ENCODE measurements at places on chromosomes 5 and 9.
A peak's percentile ranks its signal among the peaks of the same experiment; 100 is the strongest.

DNA sequence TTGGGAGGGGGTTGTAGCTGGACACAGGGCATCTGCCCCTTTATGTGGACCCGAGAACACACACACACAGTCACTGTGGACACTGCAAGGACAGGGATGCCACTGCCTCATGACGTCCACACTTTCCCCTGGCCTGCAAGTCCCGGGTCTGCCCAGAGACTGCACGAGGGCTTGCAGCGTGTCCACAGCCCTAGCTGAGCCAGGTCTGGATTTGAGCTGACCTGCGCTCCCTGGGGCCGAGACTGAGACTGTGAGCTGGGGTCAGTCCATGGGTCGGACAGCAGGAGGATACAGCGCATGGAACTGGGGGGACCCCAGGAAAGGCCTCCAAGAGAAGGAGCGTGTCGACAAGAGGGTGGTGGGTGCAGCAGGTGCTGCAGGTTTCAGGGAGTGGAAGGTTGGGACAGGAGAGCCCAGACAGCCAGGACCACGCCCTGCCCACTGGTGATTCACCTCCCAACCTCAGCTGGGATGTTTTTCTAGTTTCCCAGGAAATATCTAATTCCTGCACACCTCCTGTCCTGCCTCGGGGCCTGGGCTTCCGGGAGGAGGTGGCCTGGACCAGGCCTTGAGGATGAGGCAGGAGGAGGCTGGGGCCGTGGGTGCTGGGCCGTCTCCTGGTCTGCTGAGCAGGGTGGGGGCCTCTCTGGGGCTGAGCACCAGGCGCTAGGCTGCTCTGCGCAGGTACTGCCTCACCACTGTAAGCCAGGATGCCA, 806 bp upstream of the RNF224 start:
- no peak for DNase-seq

- no peak for DNase-seq
Measured at GRCh38 chr5:28110781-28111180, 1072.4 kb upstream of the CDH9 start.

GRCh38 chr5:135476615-135477581, 24.7 kb upstream of the TIFAB start:
- DNase-seq: no peak

- DNase-seq: no peak
Measured at GRCh38 chr5:87944553-87945285, 323.9 kb downstream of the TMEM161B start.

- DNase-seq: no peak
Measured at GRCh38 chr5:54492178-54492577, 25.4 kb upstream of the SNX18 start.

GRCh38 chr5:127555826-127556225, 38.4 kb downstream of the PRRC1 start:
- DNase-seq: no peak

DNA sequence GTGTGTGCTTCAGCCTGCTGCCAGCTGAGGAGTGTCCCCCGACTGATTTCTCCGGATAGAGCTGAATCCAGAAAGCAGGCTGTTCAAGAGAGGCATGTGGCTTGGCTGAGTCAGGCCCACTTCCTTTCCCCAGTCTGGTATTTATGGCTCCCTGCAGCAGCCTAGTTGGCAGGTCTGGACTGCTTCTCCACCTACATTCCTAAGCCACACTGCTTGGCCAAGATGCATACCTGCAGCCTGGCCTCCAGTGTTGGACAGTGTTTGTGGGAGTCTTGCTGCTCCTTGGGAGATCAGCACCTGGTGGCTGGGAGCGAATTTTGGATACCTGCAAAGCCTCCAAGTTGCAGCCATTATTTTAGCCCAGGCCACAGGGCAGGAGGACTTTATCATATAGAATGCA, 670.8 kb downstream of the ACTL7B start:
- peak; percentile 29 for DNase-seq

GRCh38 chr9:127163409-127163808, 41.0 kb upstream of the ANGPTL2 start:
- DNase-seq: no peak

- no peak for DNase-seq
Measured at GRCh38 chr5:80978772-80979317, 18.7 kb downstream of the RASGRF2 start.

GRCh38 chr5:173315495-173316338, 12.5 kb downstream of the STC2 start:
- DNase-seq: peak; percentile 67
